ENCODE measurements at places on chromosomes 12 and 14.
A peak's percentile ranks its signal among the peaks of the same experiment; 100 is the strongest.

- no peak for DNase-seq
Observed at GRCh38 chr12:75315518-75315917, 14.6 kb downstream of the CAPS2 start.

DNA sequence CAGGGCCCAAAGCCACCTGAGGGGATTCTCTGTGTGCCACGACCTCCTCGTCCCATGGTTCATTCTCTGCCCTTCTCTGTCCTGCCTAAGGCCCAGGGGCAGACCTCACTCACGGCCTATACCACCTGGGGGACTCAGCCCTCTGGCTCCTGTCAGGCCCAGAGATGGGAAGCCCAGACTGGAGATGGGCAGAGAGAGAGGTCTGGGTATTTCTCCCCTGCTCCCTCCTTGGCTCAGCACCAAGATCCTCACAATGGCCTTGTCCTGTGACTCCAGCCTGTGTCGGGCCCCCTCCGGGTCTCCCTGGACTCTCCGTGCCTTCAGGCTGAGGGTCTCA is 46.9 kb upstream of the BCL11B start:
- no peak for DNase-seq

- no peak for DNase-seq
Observed at GRCh38 chr12:80441921-80442320, 2.1 kb upstream of the PTPRQ start.

- DNase-seq = no peak
Observed at GRCh38 chr14:33589334-33589733, 361.5 kb downstream of the EGLN3 start.

DNA sequence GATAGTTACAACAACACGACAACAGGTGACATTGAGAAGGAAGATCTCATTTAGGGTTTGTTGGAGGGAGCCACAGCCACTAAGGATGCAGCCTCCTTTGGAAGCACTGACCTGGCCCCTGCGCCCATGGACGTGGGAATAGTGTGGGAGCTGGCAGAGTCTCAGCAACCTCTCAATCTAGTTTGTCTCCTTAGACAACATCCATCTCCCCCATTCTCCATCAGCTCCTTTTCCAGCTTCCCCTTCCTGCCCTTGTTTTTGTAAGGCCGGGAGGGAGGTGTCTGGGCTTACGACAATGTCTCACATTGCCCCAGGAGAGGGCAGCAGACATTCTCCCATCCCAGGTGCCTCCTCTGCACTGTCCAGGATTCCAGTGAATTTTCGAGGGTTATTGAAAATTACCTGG is 170.2 kb upstream of the PZP start:
- DNase-seq = no peak

DNA sequence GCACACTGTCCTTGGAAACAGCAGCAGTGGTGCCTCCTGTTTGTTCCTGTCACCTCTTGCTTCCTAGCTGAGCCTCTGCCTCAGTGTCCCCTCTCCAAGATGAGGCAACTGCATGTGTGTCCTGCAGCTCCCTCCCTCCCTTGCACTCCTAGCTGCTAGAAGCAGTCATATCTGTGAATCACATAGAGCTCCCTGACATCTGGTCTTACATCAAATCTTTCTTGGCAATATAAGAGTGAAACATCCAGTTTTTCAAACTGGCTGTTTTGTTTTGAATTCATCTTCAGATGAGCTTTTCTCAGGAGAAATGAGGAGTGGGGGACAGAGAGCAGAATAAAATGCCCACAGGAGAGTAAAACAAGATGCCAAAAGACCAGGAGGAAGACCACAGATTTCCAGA is 103.7 kb downstream of the VCPKMT start:
- no peak for DNase-seq

DNA sequence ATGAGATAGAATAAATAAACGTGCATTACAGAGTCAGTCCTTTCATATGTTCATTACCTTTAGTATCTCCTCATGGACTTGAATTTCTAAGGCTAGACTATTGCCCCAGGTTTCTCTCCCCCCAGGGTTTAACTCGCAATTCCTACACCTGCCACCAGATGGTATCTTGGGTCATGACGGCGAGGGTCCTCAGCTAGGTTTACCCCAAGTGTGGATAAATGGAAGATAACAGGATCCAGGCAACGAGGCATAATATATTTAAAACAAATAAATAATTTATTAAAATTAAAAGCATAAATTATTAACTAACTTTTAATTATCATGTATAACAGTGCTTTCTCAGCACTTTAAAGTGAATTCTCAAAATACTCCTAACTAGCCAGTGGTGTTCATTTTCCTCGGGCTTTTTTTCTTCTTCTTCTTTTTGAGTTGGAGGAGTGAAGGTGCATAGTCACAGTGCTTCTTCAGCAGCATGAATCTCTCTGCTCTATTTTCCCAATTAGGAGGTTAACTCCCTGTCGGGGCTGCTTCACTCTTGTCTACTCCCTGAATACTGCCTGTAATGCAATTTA is 243.5 kb upstream of the CAND1 start:
- peak; percentile 50 for DNase-seq

DNA sequence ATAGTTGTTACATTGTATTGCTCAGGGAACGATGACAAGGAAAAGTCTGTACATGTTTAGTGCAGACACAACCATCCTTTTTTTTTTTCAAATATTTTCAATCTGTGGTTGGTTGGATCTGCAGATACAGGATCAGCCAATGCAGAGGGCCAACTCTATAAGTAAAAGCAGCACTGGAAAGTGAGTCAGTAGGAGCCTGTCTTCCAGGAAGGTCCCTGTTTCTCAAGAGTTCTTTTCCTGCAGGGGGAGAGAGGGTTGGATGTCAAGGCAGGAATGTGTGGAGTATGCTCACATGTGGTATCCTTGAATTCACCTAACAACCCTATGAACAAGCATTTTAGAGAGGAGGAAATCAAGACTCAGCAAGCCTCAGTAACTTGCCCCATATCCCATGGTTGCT is 409.1 kb downstream of the NPAS3 start:
- no peak for DNase-seq

GRCh38 chr12:66573605-66574004 is 105.3 kb downstream of the GRIP1 start:
- no peak for DNase-seq

GRCh38 chr12:94460616-94460959 is 921 bp upstream of the CEP83 start:
- DNase-seq = no peak

DNA sequence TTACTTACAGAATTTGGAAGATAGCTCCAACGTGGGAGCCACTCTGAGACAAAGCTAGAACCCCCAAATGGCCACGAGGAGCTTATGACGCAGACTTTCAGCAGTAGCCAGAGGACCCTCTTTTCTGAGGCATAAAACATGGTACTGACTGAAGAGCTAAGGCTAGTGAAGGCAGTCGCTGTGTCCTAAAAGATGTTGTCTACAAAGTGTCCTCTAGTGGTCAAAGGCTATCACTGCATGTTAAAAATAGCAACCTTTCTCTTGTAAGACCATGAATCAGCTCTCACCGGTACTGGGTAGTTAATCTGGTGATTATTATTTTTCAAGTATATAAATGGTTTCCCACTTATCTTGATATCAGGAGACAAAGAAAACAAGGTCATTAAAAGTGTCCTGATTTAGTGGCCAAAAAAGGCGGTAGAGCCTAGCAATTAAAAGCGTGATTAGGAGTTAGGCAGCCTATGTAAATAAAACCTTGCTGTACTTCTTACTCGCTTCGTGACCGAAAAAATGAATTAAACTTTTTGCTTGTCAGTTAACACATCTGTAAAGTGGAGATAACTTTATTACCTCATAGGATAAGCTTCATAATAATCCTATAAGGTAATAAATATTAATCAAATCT is 47.0 kb upstream of the LGR5 start:
- no peak for DNase-seq

DNA sequence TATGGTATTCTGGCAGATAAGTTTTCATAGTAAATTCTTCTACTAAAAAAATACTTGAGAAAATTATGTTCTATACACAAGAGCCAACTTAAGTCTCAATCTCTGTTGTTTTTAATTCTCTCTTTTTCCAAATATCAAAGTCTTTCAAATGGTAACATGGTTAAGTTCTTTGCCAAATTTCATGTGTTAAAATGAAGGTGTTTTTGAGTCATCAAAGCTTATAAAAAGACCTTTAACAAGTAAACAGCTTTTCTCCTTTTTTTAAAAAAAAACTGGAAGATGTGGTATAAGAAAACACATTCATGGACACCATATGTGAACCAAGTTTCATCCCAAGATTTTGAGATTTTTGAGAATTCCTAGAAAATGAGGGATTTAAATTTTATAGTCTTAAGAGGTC is 111.3 kb downstream of the FOXG1 start:
- DNase-seq = no peak

GRCh38 chr12:124938108-124938507 is 23.7 kb upstream of the UBC start:
- no peak for DNase-seq

DNA sequence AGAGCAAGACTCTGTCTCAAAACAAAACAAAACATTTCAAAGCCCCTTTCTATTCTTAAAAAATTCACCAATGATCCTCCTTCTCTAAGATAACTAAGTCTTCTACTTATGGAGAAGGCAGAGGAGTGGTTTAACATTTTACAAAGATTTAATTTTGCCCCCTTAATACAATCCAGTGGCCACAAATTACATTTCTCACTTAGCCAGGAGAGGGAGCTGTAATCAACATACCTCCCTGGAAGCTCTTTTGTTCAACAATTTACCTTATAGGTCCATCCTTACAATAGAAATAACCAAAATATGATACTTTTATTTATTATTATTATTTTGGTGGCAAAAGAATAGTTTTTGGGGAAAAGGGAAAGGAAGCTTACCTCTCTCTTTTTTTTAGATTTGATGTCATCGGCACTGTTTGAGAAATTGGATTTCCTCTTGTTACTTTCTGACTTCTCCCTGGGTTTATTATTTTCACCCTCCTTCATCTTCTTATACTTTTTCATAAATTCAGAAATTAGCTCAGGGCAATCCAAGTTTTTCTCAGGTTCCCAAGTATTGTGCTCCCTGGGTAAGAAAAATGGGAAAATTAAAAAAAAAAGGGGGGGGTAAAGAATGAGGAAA is 28.1 kb downstream of the CBX5 start:
- no peak for DNase-seq

- no peak for DNase-seq
Observed at GRCh38 chr14:75615200-75615599, 36.8 kb downstream of the FLVCR2 start.

- DNase-seq = no peak
Observed at GRCh38 chr12:111777345-111778045, 10.8 kb downstream of the ALDH2 start.

DNA sequence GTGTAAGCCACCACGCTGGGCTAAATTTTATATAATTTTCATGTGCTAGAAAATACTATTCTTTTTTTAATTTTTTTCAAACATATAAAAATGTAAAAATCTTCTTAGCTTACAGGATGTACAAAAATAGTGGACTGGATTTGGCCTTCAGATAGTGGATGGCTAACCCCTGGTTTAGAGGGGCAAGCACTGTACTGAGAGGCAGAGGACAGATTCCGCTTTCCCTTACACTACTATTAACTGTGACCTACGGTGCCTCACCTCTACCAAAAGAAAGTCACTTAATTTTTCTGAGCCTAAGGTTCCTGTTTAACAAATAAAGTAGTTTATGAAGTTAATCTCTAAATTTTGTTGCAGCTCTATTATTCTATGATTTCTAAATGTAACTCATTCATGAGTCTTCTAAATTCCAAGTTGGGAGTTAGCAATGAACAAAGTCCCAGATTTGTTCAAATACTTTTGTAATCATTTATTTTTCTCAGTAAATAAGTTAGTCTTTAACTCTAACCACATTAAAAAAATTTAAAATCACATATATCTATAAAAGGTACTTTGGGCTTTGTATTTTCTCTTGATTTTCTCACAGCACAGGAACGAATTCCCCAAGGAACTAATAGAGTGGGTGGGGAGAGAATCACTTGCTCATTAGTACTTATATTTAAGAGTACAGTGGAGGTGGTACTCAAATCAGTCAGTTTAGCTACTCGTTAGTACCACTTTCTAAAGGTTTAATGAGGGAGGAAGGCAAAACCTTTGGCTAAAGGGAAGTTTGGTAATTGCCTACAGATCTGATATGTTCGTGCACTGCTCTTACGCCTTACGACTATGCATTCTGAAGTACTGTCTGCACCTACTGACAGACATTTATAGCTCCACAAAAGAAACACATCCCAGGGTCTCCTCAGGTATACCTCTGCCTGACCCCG is 33.7 kb downstream of the SLC15A5 start:
- no peak for DNase-seq

DNA sequence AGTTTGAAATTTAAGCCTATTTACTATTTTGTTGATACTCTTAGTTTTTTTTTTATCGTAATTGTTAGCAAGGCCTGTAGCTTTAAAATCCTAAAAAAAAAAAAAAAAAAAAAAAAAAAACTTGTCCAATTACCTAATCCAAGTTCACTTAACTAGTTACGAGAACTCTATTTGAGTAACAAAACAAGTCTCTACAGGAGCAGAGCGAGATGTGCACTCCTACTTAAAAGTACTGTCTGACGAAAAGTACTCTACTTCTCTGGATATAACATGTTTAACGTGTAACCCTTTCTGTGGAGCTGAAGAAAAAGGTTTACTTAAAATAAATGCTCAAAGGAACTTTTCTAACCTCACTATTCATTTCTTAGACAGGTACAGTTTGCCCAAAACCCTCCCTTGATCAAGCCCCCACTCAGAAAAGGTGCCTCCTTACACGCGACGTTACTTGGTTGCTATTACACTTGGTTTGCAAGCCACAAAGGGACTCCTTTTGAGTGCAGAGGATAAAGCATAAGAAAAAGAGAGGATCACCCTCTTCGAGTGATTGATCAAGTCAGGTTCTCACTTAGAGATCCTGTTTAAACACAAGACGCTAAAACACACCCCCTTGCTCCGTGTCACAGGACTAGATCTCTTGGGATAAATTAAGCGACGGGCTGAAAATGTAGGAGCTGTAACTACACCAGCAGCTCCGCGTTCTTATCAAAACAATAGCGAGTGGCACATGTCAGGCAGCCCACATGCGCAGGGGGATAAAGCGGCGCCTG is 2.2 kb downstream of the BAZ1A start:
- DNase-seq = no peak

DNA sequence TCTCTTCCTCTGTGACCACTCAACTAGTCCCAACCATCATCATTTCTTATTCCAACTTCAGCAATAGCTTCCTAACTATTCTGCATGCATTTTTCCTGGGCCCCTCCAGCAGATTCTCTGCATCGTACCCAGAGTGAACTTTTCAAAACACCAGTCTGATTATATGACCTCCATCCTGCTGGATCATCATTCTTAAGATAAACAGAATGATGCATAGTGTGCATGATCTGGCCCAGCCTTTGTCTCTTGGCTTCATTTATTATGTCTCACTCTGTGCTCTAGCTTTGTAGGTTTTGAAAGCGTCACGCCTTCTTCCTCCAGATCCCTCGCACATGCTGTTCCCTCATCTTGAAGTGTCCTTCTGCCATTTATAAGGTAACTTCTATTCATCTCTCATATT is 46.3 kb upstream of the SLC38A4 start:
- no peak for DNase-seq

GRCh38 chr14:102262929-102263462 is 42.0 kb downstream of the MOK start:
- no peak for DNase-seq
